ENCODE measurements at places on chromosomes 13 and 19. TPM values are rescaled to one million over a fixed set of nuclear protein-coding genes. Genes with fewer than 3 reads are reported as not detected.

DNA sequence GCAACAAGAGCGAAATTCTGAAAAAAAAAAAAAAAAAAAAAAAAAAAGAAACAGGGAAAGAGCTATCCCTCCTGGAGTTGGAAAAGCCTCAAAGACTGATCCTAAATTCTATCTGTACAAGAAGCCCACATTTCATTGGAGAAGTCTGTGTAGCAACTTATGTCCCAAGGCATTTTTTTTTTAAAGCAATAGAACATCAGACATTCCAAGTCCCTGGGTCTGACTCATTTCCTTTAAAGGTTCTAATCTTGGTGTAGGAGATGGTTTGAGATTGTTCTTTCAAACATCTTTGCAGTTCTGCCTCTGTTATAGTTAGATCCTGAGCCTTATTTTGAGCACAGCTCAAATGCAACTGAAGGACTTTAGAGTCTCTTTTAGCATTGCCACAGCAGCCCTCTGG is 706.5 kb upstream of the MIR17HG start:
- H3K4me1 ChIP-seq, result no peaks in the 10 kb centered on the region
- no peak overlapping the region for H3K27ac ChIP-seq

DNA sequence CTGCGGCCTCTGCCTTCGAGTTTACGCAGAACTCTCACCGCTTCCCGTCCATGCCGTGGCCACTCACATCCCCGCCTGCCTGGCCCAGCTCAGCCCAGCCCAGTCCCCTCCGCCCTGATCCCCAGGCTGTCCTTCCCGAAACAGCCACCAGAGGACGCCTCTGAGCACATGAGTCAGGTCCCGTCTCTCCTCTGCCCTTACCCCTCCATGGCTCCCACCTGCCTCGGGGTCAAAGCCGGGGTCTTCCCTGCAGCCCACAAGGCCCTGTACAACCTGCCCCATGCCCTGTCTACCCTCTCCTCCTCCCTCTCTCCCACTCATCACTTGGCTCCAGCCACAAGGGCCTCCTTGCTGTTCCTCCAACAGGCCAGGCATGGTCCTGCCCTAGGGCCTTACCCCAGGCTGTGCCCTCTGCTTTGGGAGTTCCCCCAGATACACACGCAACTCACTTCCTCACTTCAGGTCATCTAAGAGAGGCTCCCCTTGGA is 8.1 kb upstream of the SEMA6B start:
- no peak overlapping the region for H3K4me3 ChIP-seq
- H3K36me3 ChIP-seq, result no peaks in the 10 kb centered on the region
- H3K27ac ChIP-seq, result no peak overlapping the region
- DNase-seq, result peak; percentile 42

DNA sequence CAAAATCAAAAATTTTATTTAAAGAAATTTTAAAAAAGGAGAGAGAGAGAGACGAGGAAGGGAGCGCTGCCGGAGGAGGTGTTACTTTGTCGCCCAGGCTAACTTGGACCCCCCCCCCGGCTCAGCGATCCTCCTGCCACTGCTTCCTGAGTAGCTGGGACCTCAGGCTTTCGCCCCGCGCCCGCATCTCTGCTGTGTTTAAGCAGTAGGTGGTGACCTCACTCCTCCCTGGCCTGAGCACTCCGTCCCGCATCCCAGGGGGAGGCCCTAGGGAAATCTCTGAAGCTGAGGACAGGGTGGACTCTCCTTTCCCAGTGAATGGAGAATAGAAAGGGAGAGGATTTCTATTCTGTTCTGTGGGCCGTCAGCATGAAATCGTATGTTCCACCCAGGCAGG is 485 bp upstream of the ZNF845 start:
- H3K4me1 ChIP-seq, result peaks cover 14% of the 10 kb centered on the region
- no peaks in the 10 kb centered on the region for H3K27me3 ChIP-seq
- H3K36me3 ChIP-seq, result no peaks in the 10 kb centered on the region
- H3K27ac ChIP-seq, result peak overlapping the region; percentile 50
- DNase-seq, result no peak
- H3K4me3 ChIP-seq, result peak overlapping the region; percentile 99

Gene PSPN
- 4.6 TPM for total RNA-seq

Gene VN1R4
- not detected for total RNA-seq
